ENCODE measurements at places on chromosomes 1 and 21.

- DNase-seq: no peak
Measured at GRCh38 chr1:226533220-226533619, 15.3 kb upstream of the STUM start.

DNA sequence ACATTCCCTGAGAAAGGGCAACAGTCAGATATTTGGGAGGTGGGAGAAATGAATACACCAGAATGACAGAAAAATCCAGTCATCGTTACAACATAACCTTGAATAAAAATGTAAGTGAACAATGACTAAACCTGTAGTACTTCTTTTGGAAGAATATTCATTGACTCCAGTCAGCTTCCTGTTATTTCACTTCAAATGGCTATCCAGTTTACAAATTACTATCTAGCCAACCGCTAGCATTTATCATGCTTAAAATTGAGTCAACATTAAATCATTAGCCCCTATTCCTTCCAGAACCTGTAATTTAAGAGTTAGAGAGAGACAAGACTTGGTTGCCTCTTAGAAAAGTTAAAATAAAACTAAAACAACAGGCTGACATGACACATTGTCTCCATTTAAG, 33.6 kb downstream of the WLS start:
- no peak for DNase-seq

- no peak for DNase-seq
Measured at GRCh38 chr1:49307457-49307856, 530.8 kb upstream of the BEND5 start.

- DNase-seq: no peak
Measured at GRCh38 chr1:245001252-245001651, 136.9 kb upstream of the HNRNPU start.

DNA sequence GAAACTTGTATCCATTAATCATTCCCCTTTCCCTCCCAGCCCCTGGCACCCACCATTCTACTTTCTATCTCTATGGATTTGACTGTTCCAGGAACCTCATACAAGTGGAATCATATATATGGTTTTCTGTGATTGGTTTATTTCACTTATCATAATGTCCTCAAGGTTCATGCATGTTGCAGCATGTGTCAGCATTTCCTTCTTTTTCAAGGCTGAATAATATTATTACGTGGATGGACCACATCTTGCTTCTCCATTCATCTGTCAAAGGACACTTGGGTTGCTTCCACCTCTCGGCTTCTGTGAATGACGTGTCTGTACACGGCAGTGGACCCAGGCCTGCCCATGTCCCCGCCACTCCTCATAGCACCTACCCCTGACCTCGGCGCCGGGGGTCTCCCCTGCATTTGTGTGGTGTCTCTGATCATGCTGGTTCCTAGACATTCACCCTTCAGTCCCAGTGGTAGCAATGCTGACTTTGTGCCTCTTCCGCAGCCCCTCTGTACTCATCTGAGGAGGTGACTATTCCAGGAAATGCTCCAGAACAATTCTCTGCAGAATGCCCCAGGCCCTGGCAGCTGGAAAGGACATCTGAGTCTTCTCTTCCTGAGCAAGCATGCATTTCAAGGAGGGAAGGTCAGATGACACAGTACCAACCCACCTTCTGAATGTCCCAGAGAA, 136.9 kb downstream of the PSMG1 start:
- no peak for DNase-seq

DNA sequence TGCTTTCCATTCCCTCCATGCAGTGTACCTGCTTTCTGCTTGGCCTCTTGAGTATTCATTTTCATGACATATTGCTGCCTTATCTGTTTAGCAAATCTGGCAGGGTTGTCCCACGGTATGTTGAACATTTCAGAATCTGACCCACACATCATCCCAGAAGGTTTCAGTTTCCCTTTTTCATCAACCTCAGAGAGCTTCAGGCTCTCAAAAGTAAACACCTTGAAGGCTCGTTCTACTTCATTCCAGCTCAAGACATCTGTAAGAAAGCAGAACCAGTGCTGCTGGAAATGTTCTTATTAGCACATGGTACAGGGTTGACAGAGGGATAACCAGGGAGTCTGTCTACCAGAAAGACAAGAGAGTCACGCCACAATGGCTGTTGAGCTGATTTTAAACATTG, 103.6 kb downstream of the SPAG17 start:
- DNase-seq: no peak

DNA sequence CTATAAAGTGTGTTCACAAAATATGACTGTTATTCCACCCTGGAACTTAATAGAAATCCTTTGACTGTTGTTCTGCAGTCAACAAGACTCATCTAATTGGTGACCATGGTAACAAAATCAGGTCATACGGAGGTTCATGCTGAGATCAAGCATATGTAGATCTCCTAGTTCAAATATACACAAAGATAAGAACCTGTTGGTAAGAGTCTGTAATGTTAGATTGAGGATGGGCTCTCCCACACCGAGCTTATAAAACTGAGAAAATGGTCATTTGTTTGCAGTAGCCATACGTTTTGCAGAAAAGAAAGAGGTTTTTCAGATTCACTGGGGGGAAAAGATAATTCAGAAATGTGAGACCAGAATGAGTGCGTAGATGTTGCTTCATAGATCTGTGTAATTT, 468.1 kb downstream of the RPS6KC1 start:
- DNase-seq: peak; percentile 76

GRCh38 chr1:163035446-163036249, 33.5 kb upstream of the RGS4 start:
- no peak for DNase-seq

GRCh38 chr21:41866274-41866809, 12.8 kb downstream of the PRDM15 start:
- no peak for DNase-seq

DNA sequence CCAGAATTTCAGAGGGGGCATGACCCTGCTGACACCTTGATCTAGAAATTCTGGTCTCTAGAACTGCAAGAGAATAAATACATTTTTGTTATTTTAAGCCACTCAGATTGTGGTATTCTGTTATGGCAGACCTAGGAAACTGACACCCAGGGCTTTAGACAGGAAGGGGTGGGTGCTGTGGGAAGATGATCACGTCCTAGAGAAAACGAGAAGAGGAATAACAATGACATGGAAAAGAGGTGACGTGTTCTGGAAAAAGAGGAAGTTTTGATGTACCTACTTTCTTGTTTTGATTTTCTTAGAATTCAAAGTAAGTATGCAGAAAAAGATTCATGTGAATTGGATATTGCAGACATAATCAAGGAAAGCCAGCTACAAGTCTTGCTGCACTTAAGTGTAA, 232.9 kb upstream of the RUNX1 start:
- DNase-seq: no peak

DNA sequence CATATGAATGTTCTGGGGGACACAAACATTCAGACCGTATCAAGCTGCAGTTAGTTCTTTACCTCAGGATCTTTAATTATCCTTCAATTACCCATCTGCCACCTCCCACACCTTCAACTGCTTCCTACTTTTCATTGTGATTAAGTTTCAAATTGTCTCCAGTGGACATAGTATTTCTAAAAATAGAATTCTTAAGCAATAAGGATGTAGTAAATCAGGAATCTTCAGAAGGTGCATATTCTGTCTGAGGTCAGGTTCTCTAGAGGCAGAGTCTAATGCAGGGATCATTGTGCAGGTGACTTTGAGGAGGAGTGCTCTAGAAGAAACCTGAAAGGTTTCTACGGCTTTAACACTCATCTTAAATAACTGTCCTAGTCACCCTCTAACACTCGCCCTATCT, 102.6 kb upstream of the PPP2R5A start:
- no peak for DNase-seq

DNA sequence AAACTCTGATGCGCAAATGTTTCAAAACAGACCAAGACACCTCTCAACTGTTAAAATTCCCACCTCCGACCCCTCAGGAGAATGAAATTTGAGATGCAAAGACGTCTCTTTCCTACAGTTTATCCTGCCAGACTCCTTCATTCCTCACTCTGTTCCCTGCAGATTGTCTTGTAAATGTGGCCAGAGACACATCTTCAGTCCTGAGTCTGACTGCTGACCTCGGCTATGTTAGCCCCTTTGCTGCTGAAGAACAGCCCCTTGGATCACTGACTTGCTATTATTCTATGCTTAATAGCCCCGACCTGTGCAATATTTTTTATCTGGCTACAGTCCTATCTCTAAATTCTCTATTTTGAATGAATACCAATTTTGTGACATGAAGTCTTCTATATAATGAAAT, 16.6 kb upstream of the ESRRG start:
- DNase-seq: no peak

DNA sequence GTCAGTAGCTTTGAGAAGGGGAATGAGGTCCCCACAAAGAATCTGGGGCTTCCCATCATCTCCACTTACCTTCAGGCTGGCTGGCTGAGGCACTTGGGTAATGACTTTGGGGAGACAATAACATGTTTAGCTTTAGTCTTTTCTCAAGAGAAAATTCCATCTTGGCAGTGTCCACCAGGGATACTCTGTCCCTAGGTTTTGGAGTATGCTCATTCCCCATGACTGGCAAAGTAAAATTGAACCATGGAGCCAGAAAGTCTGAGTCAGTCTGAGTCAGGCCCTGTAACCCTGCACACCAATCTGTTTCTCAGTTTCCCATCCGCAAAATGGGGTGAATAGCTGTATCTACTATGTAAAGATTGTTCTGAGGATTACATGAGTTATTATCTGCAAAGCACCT, 28.2 kb downstream of the RUNX1 start:
- no peak for DNase-seq

DNA sequence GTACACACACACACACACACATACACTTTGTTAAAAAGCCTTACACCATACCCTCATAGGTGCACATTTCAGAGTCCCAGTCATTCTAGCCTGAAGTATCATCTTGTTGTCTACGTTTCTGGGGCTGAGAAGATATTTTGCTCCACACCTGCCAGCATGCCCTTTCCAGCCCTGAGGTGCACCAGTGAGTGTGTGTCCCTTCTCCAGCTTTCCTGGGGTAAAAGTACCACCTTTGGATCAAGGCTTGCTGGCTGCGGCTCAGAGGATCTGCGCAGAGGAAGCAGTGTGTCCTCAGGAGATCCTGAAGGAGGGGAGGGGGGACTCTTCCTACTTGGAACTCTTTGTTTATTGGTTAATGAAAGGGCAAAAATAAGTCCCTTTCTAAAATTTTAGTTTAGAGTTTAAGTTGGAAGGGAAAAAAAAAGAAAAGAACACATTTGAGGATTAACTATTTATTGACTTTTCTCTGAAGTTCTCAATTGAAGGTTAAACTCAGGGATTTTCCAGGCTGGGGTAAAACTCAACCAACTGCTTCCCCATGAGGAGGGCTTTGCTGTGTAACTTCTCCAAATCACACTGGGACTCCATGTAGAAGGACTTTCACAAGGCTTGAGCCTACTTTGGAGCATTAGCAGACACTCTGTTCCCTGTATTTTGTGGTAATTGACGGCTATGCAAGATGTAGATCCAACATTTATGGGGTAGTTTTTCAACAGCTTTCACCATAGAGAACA, 200.3 kb upstream of the SGIP1 start:
- no peak for DNase-seq

DNA sequence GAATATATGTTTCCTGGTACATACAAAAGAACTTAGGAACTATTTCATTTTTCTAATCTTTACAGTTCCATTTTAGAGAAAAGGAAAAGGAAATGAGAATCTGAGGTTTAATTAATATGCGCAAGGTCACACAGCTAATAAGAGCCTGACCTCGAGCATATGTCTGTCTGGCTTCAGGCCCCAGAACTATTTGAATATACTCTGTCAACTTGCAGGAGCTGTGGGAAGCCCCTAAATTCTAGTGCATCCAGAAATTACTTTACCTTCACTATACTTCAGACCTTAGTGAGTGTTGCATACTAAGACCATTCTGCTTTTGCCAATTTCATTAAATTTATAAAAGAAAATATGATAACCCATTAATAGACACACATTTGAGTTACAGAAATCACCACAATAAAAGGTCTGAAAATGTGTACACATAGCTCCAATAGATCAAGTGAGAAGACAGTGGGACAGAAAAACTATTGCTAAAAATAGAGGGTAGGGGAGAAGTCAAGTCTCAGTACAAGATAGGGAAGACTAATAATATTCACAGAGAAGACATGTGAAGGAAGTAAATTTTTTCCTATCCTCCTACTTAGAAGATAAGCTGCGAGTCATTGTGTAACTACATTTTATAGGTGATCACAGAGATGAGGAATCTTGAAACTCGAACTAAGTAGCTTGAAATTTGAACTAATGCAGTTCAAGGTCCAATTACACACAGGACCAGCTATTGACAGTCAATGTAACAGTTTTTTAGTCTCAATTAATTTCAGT, 3.8 kb downstream of the RGS13 start:
- no peak for DNase-seq

- DNase-seq: no peak
Measured at GRCh38 chr1:43524804-43525203, 5.9 kb upstream of the PTPRF start.

DNA sequence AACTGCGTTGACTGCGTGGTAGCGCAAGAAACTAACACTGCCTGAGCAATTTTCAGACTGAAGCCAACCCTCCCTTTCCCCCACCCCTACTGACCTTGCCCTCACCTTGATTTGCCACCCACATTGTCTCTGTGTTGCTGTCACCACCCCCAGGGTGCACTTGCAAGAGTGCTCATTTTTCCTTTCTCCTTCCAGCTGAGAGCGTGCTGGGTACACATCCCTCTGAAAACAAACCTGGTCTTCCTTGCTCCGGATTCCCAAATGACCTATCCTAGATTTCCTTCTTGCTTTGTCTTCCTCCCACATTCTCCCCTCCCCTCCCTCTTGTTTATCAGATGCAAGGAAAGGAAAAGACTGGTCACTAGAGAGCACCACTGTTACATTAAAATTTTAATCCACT, 24.2 kb downstream of the MPZ start:
- no peak for DNase-seq

- DNase-seq: no peak
Measured at GRCh38 chr1:111980686-111981085, 8.8 kb downstream of the KCND3 start.

DNA sequence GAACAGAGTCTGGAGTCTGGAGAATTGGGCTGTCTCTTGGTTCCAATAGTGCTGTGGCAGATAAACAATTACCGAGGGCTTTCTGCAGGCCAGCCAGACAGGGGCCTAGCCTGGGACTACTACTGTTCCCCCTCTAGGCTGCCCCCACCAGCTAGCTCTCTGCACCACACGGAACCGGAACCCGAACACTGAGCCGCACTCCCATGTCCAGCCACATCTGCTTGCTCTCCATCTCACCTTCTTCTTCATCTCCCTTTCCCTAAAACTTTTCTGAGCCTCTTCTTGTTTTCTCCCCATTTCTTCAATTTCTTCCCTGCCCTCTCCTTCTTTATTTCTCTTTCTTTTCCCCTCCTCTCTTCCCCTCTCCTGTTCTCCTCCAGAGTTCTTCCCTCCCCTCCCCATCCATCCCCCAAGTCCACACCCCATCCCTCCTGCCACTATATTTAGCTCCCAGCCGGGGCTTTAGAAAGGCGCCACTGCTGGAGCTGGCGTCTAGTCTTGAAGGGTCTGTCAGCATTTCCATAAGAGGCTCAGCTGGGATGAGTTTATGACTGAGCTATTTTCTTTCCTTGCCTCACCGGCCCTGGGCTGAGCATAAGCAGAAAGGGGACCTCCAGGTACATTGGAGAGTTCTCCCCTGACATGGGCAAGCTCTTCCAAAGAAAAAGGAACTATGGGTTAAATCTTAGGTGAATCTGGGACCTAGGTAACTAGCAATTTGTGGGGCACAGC, 25.7 kb upstream of the ATP2B4 start:
- DNase-seq: no peak

- DNase-seq: no peak
Measured at GRCh38 chr1:232810856-232811255, 5.6 kb downstream of the MAP10 start.

GRCh38 chr1:213399695-213400094, 348.7 kb downstream of the RPS6KC1 start:
- no peak for DNase-seq

GRCh38 chr1:222919478-222919865, 104.6 kb downstream of the DISP1 start:
- DNase-seq: no peak

Measured in spinal cord (tissue), 10 donors.